NCI-H345 (cell line): ENCODE measurements at places on chromosomes 5 and 9.
A peak's percentile ranks its signal among the peaks of the same experiment; 100 is the strongest.

GRCh38 chr9:26061948-26062575 lies 383.8 kb upstream of the TUSC1 start:
- DNase-seq: no peak

DNA sequence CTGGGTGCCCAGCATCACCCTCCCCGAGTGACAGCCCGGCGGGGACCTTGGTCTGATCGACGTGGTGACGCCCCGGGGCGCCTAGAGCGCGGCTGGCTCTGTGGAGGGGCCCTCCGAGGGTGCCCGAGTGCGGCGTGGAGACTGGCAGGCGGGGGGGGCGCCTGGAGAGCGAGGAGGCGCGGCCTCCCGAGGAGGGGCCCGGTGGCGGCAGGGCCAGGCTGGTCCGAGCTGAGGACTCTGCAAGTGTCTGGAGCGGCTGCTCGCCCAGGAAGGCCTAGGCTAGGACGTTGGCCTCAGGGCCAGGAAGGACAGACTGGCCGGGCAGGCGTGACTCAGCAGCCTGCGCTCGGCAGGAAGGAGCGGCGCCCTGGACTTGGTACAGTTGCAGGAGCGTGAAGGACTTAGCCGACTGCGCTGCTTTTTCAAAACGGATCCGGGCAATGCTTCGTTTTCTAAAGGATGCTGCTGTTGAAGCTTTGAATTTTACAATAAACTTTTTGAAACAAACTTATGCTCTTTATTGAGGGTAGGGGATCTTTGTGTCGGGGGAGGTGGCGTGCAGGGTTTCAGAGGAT lies 1.3 kb downstream of the GADD45G start:
- peak; percentile 45 for DNase-seq

GRCh38 chr5:10331341-10331796 lies 22.1 kb upstream of the MARCHF6 start:
- DNase-seq: peak; percentile 97

GRCh38 chr5:37739817-37740261 lies 100.0 kb downstream of the GDNF start:
- no peak for DNase-seq

- DNase-seq: peak; percentile 18
These were observed 91.6 kb upstream of the ICE1 start for GRCh38 chr5:5330728-5331452.
